ENCODE measurements at places on chromosomes 11 and 22. TPM values are rescaled to one million over a fixed set of nuclear protein-coding genes. Genes with fewer than 3 reads are reported as not detected.

DNA sequence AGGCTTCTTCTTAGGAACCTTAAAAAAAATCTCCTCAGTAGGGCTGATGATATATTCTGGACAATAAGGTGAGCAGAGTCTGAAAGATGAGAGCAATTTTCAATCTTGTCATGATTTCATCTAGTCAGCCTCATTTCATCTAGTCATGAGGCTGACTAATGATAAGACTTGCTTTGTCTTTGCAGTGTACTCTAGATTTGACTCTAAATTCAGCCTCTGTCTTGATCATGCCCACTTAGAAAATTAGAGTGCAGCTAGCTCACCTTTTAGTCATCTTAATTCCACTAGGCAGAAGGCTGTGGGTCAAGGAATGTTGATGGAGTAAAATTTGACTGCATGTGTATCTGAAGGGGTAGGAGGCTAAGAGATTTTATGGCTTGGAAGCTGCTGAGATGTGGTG, 5.5 kb downstream of the EHF start:
- DNase-seq: no peak

DNA sequence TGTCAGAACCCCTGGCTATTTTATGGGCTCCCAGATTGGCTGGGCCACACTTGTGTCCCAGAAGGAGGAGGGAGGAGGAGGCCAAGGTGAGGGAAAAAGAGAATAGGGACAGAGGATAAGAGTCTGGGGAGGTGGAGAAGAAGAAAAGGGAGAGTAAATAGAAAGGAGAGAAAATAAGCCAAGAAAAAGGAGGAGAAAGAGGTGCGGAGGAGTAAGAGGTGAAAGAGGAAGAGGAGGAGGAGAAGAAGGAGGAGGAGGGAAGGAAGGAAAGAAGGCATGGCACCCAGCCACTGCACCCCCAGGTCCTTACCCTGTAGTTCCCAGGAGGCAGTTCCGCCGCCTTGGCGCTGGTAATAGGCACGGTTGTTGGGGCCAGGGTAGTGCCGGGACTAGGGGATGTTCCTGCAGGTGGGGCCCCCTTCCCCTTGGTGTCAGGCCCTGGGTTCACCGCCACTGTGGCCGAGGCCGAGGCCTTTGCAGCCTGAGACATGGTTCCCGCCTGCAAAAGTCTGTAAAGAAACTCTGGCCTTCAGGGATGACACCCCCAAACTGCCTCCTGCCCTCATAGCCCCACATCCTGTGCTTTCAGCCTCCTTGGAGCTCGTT, 1.9 kb downstream of the CRYBB1 start:
- no peak for DNase-seq

GRCh38 chr11:13313005-13313819, 35.6 kb downstream of the BMAL1 start:
- DNase-seq: no peak

GRCh38 chr11:36282926-36283325, 6.3 kb downstream of the COMMD9 start:
- DNase-seq: no peak

GRCh38 chr11:117720061-117720511, 76.9 kb downstream of the DSCAML1 start:
- DNase-seq: no peak

- DNase-seq: no peak
Observed at GRCh38 chr22:42747701-42748513, 27.2 kb upstream of the A4GALT start.

DNA sequence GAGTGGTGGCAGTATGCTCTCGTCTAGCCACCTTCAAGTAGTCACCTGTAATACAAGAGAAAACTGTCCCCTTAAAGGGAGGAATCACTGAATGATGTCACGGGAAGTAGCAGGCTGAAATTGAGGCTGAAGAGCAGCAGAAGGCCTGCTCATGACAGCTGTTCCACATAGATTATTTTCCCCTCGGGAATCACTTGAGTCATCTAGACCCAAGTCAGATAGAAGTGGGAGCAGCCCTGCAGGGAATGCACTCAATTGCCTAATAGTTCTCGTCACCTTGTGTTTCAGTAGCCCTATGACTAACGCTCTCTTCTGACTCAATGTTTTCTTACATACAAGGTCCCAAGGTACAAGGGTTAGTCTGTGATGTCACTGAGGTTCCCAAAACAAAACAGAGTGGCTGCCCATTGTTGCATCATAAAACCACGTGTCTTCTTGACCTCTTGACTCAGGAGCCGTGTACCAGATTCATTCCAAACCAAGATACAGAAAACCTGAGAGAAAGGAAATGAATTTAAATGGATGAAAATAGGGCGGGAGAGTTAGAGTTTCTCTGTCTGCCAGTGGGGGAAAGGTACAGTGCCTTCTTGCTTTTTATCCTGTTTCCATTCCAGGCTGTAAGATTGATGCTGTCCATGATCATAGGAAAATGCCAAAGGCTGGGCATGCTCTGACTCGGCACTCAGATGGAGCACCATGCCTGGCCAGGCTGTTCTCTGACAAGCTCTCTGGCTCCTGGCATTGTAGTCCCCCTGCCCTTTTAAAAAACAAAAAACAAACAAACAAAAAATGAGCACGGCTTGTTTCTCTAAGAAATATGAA, 21.6 kb upstream of the C11orf96 start:
- peak; percentile 70 for DNase-seq

ISX gene
- total RNA-seq: not detected

ARFGAP2 gene
- 108 TPM for total RNA-seq

Data from Calu3 (cell line).